ENCODE measurements at places on chromosomes 6 and 20.

GRCh38 chr20:58184063-58184462 is 44.4 kb downstream of the ANKRD60 start:
- no peak for DNase-seq

- DNase-seq, result no peak
Measured at GRCh38 chr6:45808917-45809316, 206.7 kb downstream of the CLIC5 start.

- peak; percentile 73 for DNase-seq
Measured at GRCh38 chr6:6749702-6750491, 161.4 kb downstream of the LY86 start.

DNA sequence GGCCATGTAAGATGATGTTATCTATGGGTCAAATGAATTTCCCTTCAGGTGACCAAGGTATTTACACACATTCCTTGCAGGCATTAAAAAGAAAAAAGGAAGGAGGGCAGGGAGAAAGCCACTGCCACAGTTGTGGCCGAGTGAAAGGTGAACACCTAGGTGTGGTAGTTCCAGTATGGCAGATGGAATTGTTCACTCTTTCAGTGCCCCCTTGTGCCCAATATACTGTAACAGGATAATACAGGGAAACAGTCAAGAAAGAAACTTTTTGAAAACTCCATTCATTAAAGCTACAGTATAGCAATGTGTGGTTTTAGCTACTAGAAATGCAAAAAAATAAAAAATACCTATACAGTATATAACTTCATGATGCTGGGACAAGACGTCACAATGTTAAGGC is 52.1 kb downstream of the BMP2 start:
- DNase-seq, result no peak

- DNase-seq, result no peak
Measured at GRCh38 chr20:41011551-41012067, 17.0 kb upstream of the TOP1 start.

Measured in tibial artery (tissue), 4 donors.